ENCODE measurements at places on chromosomes 12 and 14. TPM values are rescaled to one million over a fixed set of nuclear protein-coding genes. Genes with fewer than 3 reads are reported as not detected.

DIO3 gene
- total RNA-seq: not detected

TSPAN19 gene
- not detected for total RNA-seq

- H3K4me1 ChIP-seq: peaks cover 43% of the 10 kb centered on the region
- H3K4me3 ChIP-seq: no peak overlapping the region
Measured at GRCh38 chr12:47071241-47071852, 8.1 kb upstream of the PCED1B start.

CFAP54 gene
- total RNA-seq: 0.66 TPM

ACRBP gene
- not detected for total RNA-seq

GRCh38 chr12:100986595-100987547 is 192.3 kb downstream of the ANO4 start:
- no peak overlapping the region for H3K4me3 ChIP-seq
- peaks cover 14% of the 10 kb centered on the region for H3K4me1 ChIP-seq
- peaks cover 2% of the 10 kb centered on the region for H3K27me3 ChIP-seq
- DNase-seq: no peak
- H3K36me3 ChIP-seq: no peaks in the 10 kb centered on the region

DNA sequence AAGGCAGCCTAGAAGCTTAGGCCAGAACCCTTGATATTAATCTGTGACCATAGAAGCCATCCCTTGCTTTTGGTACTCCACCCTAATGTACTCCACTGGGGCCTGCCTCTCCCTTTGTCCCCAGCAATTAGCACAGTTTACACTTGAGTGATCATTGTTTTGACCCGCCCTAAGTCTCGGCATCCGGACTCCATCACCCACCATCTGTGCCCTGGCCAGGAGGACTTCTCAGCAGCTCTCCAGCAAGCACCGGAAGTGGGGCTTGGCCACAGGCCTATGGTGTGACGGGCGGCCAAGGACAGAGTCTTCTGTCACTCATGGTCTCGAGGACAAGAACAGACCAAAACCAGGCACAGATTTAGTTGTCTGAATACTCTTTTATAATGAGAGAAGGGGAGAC is 126.5 kb upstream of the NTF3 start:
- no peaks in the 10 kb centered on the region for H3K36me3 ChIP-seq
- H3K27me3 ChIP-seq: peaks cover 3% of the 10 kb centered on the region
- no peak overlapping the region for H3K27ac ChIP-seq

Data from HFFc6 (cell line).